Activated CD4-positive, alpha-beta memory T cell treated with anti-CD3 and anti-CD28 coated beads, Interleukin-2, amount 10 ng/mL, durations not matched to agents 7 days and 5 days (primary cell): ENCODE measurements at places on chromosomes 7 and 10.

GRCh38 chr7:26099236-26099635 lies 52.8 kb upstream of the NFE2L3 start:
- no peaks in the 10 kb centered on the region for H3K27me3 ChIP-seq
- no peaks in the 10 kb centered on the region for H3K36me3 ChIP-seq
- H3K4me1 ChIP-seq: peaks cover 27% of the 10 kb centered on the region
- no peak overlapping the region for H3K4me3 ChIP-seq

DNA sequence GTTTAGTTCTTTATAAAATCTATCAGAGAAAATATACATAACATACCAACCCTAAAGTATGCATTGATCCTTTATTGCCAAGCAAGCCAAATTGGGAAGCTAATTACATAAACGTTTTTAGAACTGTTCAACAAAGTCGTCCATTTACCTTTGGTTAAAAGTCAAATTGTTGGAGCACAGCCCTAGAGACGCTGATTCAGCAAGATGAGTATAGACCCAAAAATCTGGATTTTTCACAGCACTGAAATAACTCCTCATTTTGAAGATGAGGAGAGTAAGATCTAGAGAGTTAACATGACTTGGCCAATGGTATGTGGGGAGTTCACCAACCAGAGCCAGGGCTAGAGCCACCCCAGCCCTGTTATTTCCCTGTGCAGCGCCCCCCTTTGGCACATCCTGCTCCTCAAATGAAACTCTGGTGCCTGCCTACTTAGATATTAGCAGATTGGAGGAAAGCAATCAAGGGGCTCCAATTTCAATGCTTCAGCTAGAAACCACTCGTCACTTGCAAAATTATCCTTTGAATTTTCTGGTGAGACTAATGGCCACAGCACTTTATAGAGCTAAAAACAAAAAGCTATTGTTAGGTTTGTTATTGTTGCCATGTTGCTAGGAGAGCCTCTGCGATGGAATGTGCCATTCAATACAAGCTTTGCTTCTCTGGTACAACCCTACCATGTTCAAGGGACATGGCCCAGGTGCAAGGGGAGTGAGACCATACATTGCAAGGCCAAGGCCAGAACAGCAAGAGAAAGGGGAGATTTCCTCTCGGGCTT lies 132.6 kb upstream of the ZEB1 start:
- no peaks in the 10 kb centered on the region for H3K4me1 ChIP-seq
- no peak overlapping the region for H3K4me3 ChIP-seq
- peaks cover 3% of the 10 kb centered on the region for H3K27me3 ChIP-seq
- no peak overlapping the region for H3K27ac ChIP-seq
- no peaks in the 10 kb centered on the region for H3K36me3 ChIP-seq
- DNase-seq: no peak

- H3K27me3 ChIP-seq: no peaks in the 10 kb centered on the region
- H3K4me3 ChIP-seq: no peak overlapping the region
- H3K4me1 ChIP-seq: no peaks in the 10 kb centered on the region
- H3K36me3 ChIP-seq: no peaks in the 10 kb centered on the region
These were observed 156.0 kb downstream of the SEMA3D start for GRCh38 chr7:85030893-85031292.

DNA sequence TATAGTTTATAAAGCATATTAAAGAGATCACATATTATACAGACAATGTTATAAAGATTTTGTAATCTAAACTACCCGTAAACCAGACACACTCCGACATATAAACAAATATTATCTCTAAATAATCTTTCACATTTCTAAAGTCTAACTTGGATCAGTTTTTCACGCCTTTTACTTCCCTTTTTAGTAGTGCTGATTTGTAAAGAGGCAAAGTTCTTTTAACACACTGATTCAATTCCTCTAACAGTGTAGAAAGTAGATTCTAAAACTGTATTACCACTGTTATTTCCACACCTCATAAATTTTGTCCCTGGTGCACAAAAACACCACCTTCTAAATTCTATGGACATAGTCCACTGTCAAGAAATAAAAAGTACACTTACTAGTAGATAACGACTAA lies 230.9 kb downstream of the DOCK4 start:
- H3K36me3 ChIP-seq: no peaks in the 10 kb centered on the region
- no peaks in the 10 kb centered on the region for H3K4me1 ChIP-seq
- H3K4me3 ChIP-seq: no peak overlapping the region
- no peak for DNase-seq
- H3K27ac ChIP-seq: no peak overlapping the region
- H3K27me3 ChIP-seq: no peaks in the 10 kb centered on the region

DNA sequence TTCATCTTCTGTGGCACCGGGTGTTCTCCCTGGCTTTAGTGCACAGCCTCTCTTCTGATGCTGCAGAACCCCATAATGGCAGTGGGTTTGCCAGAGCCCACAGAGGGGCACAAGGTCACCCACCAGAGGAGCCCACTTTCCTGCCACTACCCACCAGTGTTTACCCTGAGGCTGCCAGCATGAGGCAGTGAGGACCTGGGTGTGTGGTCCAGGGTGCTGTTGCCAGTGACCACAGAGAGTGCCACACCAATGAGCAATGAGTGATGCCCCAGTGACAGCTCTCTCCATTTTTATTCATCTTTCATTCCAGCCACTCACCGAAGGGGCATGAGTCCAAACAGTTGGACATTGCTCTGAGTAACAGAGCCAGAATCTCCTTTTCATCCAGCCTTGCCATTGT lies 34.8 kb downstream of the MTURN start:
- no peaks in the 10 kb centered on the region for H3K4me1 ChIP-seq
- no peaks in the 10 kb centered on the region for H3K36me3 ChIP-seq
- no peaks in the 10 kb centered on the region for H3K27me3 ChIP-seq
- H3K27ac ChIP-seq: no peak overlapping the region
- DNase-seq: no peak
- H3K4me3 ChIP-seq: no peak overlapping the region

DNA sequence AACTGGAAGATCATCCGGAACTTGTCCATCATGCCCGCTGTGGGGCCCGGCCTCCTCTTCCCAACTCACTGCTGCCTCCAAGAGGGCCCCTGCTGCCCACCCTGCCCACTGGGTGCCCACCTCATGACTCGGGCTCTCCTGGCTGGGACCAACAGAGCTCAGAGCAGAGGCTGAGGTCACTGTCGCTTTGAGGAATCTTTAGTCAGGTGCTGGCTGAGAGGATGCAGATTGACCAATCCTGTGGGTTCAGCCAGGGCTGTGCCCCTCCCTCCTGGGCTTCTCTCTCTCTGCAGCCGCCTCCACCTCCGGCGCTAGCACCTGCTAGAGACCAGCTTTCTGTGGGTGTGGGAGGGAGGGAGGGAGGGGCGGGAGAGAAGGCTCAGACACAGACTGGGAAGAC lies at the start of gene CALHM1:
CALHM1 (minus strand) TSS at position 181 of the 400 bp plus-strand sequence; CDS start at position 32, 149 bp downstream.
- H3K27me3 ChIP-seq: peaks cover 9% of the 10 kb centered on the region
- no peaks in the 10 kb centered on the region for H3K36me3 ChIP-seq
- peak within 1 kb of the TSS; percentile 71 for H3K27ac ChIP-seq
- peak; percentile 42 for DNase-seq
- peak within 1 kb of the TSS; percentile 21 for H3K4me3 ChIP-seq

- peaks cover 77% of the 10 kb centered on the region for H3K36me3 ChIP-seq
- no peaks in the 10 kb centered on the region for H3K27me3 ChIP-seq
- peak overlapping the region; percentile 93 for H3K27ac ChIP-seq
- peaks cover 65% of the 10 kb centered on the region for H3K4me1 ChIP-seq
These were observed 10.0 kb upstream of the CHCHD1 start for GRCh38 chr10:73771722-73772280.

GRCh38 chr7:34338961-34339526 lies 319.0 kb upstream of the NPSR1 start:
- H3K4me1 ChIP-seq: no peaks in the 10 kb centered on the region
- H3K27me3 ChIP-seq: no peaks in the 10 kb centered on the region
- H3K36me3 ChIP-seq: no peaks in the 10 kb centered on the region
- H3K4me3 ChIP-seq: no peak overlapping the region

- DNase-seq: no peak
- no peak overlapping the region for H3K27ac ChIP-seq
- H3K27me3 ChIP-seq: no peaks in the 10 kb centered on the region
- H3K4me1 ChIP-seq: no peaks in the 10 kb centered on the region
- no peaks in the 10 kb centered on the region for H3K36me3 ChIP-seq
- H3K4me3 ChIP-seq: no peak overlapping the region
These were observed 23.8 kb downstream of the PLPP4 start for GRCh38 chr10:120480848-120481247.

DNA sequence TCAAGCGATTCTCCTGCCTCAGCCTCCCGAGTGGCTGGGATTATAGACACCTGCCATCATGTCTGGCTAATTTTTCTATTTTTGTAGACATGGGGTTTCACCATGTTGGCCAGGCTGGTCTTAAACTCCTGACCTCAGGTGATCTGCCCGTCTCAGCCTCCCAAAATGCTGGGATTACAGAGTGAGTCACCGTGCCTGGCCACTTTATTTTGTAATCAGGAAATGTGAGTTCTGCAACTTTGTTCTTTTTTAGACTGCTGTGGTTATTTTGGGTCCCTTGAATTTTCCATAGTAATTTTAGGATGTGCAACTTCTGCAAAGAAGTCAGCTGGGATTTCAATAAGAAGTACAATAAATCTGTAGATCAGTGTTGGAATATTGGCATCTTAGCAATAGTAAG lies 96.8 kb downstream of the CYTH3 start:
- no peak for DNase-seq
- H3K36me3 ChIP-seq: no peaks in the 10 kb centered on the region
- no peaks in the 10 kb centered on the region for H3K27me3 ChIP-seq
- H3K4me3 ChIP-seq: no peak overlapping the region
- no peak overlapping the region for H3K27ac ChIP-seq

GRCh38 chr10:114087655-114088054 lies 44.0 kb downstream of the ADRB1 start:
- H3K36me3 ChIP-seq: no peaks in the 10 kb centered on the region
- no peak overlapping the region for H3K4me3 ChIP-seq
- H3K27ac ChIP-seq: no peak overlapping the region
- H3K27me3 ChIP-seq: peaks cover 5% of the 10 kb centered on the region

DNA sequence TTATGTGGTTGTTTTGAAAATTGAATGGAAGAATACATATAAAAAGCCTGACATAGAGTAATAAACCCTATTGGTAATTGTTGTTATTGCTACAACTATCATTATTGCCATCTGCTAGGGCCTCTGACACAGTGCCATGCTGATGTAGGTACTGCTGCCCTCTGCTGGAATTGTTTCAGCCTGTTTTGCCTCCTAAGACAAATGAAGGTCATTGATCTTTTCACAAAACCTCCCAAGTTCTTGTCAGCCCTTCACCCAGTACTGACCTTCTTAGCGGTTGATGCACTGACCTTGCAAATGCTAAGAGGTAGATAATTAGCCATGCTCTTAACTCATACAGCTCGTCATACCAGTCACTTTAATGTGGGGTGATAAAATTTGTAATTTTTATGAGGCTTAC lies 975.2 kb downstream of the SORCS1 start:
- H3K4me1 ChIP-seq: no peaks in the 10 kb centered on the region
- no peak for DNase-seq
- H3K36me3 ChIP-seq: no peaks in the 10 kb centered on the region
- H3K27me3 ChIP-seq: no peaks in the 10 kb centered on the region
- no peak overlapping the region for H3K4me3 ChIP-seq

DNA sequence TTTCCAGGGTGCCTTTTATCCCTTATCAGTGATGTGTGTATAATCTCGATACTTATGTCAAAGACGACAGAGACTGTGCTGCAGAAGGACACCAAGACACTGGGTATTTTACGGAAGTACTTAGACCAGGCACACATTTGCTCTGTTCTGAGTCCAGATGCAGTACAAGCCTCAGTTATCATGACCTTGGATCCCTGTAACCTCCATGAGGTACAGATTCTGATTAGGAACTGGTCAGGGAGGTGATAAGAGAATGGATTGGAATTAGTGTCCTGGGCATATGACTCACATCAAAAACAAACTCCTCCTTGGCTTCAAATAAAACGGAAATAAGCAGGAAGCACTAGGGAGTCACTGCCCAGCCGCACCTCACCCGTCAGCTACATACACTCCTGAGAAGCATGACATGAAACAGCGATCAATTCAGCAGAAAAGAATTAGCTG lies 146.5 kb downstream of the SFMBT2 start:
- H3K4me1 ChIP-seq: peaks cover 40% of the 10 kb centered on the region
- H3K36me3 ChIP-seq: peaks cover 5% of the 10 kb centered on the region
- H3K27me3 ChIP-seq: no peaks in the 10 kb centered on the region
- H3K27ac ChIP-seq: no peak overlapping the region
- no peak for DNase-seq

DNA sequence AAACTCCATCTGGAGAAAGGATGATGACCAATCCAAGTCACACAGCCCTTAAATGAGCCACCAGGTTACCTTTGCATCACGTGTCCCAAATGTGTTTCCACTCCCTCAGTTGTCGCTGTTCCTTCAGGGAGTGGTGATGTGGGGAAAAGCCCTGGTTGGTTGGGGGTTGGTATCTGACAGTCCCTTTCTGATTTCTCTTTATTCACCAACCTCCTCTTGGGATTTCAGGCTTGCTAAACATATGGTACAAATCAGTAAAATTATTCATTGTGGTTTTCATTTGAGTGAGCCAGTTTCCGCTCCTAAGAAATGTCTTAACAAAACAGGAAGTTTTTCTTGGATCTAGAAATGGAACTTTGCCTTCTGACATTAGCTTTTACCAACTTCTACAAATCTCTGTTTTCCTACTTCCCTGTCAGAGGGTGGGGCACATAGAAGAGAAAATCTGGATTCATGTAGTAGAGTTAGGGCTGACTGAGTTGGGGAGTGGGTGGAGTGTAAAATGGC lies 40.0 kb upstream of the KMT2E start:
- H3K27ac ChIP-seq: no peak overlapping the region
- peaks cover 8% of the 10 kb centered on the region for H3K4me1 ChIP-seq
- no peak overlapping the region for H3K4me3 ChIP-seq

- H3K4me3 ChIP-seq: no peak overlapping the region
- peaks cover 24% of the 10 kb centered on the region for H3K27me3 ChIP-seq
- no peak overlapping the region for H3K27ac ChIP-seq
- peaks cover 19% of the 10 kb centered on the region for H3K4me1 ChIP-seq
- no peaks in the 10 kb centered on the region for H3K36me3 ChIP-seq
These were observed 41.3 kb upstream of the TES start for GRCh38 chr7:116169060-116169459.

DNA sequence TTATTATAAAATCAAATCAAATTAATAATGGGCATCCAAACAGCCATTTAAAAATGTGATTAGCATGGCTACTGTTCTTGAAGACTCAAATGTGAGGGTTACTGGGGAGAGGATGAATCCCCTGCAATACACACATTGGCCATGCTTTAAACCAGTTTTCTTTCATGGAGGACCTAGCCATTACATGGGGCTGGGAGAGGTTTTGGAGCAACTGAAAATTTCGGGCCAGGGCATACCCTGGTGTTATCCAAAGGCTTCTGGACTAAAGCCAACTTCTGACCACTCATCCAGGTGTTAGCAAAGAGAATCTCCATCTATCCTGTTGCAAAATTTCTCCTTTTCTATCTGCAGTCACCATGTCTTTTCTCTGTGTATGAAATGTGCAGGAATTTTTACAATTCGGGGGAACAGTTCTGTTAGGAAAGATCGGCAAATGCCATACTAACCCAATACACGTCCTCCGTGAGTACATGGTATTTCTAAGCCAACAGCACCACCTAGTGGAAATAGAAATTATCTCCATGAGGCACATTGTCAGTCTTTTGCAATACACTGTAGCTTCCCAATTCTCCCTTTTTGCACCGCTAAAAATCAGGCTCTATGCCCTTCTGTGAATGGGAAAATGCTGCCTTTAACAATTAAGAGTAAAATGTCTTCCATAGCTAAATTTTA lies 47.0 kb upstream of the ZNF107 start:
- no peak for DNase-seq
- no peak overlapping the region for H3K27ac ChIP-seq
- H3K36me3 ChIP-seq: no peaks in the 10 kb centered on the region
- H3K4me3 ChIP-seq: no peak overlapping the region
- H3K4me1 ChIP-seq: no peaks in the 10 kb centered on the region
